Osteoblast (primary cell): ENCODE measurements at places on chromosomes 6 and 20.

- DNase-seq, result no peak
Measured at GRCh38 chr6:1770435-1770843, 160.7 kb downstream of the FOXC1 start.

DNA sequence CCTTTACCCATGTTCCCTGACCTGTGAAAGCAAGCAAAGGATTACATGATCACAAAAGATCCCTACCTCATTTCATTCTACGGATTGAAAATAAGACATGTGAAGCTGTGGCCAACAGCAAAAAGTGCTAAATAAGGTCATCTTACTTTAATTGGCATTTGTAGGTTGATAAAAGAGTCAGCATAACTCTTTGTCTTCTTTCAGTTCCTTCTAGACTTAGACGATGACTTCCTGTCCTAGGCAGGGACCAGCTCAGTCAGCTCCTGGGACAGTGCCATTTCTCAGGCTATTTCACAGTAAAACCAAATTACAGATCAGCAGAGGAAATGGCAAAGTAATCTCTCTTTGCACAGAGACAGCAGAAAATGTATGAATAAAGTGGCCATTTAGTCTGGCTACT, 480.7 kb downstream of the RFPL4B start:
- DNase-seq, result no peak

DNA sequence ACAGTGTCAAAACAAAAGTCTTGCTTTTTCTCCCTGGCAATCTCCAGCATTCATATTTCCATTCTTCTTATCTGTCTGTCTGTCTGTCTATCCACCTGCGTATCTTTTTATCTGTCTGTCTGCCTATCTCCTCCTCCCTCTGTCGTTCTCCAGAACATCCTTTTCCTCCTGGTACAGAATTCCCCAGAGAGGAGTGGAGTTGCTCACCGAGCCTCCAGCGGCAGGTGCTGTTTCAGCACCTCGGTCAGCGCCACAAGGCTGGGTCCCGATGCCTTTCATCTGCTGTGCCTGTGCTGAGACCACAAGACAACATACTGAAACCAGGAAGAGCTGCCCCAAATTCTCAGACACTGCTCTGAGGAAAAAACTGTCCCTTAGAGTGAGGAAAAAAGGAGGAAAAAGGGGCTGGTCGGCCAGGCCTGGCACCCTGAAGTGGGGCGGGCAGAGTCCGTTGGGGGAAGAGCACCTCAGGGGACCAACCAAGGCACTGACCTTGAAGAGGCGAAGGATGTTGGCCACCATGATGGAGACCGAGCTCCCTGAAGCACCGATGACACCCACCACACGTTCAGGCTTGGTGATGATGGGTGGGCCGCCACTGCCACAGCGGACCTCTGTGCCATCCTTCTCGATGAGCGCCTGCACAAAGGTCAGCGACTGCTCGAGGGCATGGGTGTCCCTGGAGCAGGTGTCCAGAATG, 13.3 kb downstream of the GRM4 start:
- DNase-seq, result no peak

DNA sequence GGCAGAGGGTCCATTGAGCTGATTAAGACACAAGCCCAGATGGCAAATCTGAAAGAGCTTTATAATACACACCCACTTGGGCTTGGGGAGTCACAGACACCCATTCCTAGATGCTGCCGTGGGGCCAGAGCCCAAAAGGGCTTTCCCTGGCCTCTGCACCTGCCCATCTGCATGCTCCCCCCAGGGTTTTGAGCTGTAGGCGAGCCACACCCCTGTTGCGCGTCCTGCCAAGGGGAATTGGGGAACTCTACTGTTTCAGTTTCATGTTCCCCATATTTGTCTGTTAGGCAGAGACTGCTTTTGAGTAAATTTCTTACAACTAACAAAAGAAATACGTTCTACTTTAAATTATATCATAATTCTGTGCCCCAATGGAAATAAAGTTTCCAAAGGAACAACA, 52.9 kb upstream of the FNDC1 start:
- DNase-seq, result no peak

GRCh38 chr6:53715434-53715833, 49.9 kb upstream of the KLHL31 start:
- no peak for DNase-seq

DNA sequence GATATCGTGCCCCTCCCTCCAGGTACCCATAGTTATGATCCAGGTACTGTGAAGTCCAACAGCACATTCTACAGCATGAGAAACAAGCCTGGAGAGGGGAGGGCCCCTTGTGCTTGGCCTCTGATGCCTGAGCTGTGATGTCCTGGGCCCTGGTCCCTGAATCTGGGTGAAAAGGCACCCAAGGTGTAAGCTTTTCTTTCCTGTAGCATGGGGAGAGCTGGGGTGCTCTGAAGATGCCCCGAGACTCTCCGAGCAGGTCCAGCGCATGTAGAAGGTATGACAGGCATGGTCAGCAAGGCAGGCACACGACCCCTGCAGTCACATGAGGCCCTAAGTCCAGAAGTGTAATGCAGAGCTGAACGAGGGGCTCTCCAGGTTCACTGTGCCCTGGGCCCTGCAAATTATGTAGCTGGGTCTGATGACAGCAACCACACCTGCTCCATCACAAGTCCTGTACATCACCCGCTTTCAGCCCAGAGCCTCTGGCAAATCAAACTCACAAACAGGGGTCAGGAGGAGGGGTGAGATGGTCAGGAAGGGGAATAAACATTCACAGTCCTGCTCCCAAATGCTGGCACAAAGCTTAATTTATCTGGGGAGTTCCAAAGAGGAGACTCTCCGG, 1.8 kb upstream of the CTSZ start:
- peak; percentile 69 for DNase-seq

- DNase-seq, result peak; percentile 94
Measured at GRCh38 chr6:39929733-39930461, 4.4 kb downstream of the MOCS1 start.

DNA sequence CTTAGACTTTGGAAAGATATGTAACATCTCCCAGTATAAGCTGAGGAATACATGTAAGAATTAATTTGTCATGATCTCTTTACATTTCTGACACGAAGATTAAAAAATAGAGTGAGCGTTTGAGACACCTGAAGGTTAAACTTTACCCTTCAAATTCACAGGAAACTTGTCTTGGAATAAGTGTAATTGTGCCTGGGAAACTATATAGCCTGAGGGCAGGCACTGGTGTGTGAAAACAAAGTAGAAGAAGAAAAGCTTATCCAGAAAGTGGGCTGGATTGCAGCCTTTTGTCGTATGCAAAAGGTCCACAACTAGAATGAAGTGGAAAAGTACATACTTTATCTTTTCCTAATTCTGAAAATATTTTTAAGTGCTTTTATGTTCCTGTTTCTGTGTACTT, 275.7 kb upstream of the TCF21 start:
- no peak for DNase-seq

GRCh38 chr20:39554341-39554740, 592.2 kb downstream of the DHX35 start:
- DNase-seq, result no peak

DNA sequence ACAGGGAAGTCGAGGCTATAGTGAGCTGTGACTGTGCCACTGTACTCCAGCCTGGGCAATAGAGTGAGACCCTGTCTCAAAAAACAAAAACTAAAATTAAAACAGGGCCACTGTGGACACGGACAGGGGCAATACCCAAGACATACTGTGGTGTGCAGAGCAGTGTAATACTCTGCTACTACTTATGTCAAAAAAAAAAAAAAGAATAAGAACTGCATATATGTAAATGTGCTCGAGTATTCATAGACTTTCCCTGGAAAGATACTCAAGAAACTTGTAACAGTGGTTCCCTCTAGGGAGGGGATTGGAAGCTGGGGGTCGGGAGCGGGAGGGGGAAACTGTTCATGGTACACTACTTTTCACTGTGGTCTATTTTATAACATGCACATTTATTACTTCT, 15.9 kb downstream of the SPDEF start:
- DNase-seq, result no peak

DNA sequence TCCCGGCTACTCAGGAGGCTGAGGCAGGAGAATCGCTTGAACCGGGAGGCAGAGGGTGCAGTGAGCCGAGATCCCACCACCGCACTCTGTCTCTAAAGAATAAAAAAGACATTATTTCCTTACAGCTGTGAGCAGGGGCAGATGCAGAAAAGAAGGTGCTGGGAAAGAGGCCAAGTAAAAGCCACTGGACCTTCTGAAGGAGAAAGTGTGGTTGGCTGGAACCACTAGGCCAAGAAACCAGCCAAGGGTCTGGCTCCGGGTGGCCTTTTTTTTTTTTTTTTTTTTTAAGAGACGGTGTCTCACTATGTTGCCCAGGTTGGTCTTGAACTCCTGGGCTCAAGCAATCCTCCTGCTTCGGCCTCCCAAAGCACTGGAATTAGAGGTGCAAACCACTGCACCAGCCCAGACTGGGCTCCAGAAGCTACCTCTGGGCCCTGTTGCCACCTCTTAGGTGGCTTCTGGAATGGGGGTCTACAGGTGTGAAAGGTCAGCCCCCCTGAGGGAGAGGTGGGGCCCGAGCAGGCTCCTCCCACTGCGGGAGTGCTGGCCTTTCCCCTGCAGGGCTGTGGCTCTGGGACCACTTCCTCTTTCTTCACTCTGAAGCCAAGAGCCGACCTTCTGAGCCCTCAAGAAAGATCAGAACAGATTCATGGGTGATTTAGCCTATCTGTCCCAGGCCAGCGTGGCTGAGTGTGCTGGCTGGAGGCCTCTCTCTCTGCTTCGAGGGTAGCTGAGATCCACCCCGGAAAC, at the start of gene FGD2:
TSS of gene FGD2 (plus strand) at position 595 of the 750 bp plus-strand sequence. CDS start 163 bp downstream, outside the sequence.
- DNase-seq, result no peak

GRCh38 chr20:5843054-5843592, 92.9 kb downstream of the SHLD1 start:
- peak; percentile 27 for DNase-seq

DNA sequence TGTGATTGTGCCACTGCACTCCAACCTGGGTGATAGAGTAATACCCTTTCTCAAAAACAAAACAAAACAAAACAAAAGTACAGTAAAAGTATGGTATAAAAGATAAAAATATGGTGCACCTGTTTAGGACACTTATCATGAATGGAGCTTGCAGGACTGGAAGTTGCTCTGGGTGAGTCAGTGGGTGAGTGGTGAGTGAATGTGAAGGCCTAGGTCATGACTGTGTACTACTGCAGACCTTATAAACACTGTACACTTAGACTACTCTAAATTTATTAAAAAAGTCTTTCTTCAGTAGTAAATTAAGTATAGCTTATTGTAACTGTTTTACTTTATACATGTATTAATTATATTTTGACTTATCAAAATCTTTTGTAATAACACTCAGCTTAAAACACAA, 46.0 kb downstream of the ZFP64 start:
- DNase-seq, result no peak

- no peak for DNase-seq
Measured at GRCh38 chr20:57819691-57820380, 110.0 kb upstream of the PMEPA1 start.

GRCh38 chr6:30915591-30915946, 1.5 kb downstream of the VARS2 start:
- peak; percentile 98 for DNase-seq

GRCh38 chr6:169990095-169991030, 238.9 kb downstream of the ERMARD start:
- peak; percentile 71 for DNase-seq

GRCh38 chr20:4056880-4057279, 41.5 kb upstream of the RNF24 start:
- DNase-seq, result no peak

- DNase-seq, result no peak
Measured at GRCh38 chr6:35397806-35398418, 54.2 kb upstream of the FANCE start.

DNA sequence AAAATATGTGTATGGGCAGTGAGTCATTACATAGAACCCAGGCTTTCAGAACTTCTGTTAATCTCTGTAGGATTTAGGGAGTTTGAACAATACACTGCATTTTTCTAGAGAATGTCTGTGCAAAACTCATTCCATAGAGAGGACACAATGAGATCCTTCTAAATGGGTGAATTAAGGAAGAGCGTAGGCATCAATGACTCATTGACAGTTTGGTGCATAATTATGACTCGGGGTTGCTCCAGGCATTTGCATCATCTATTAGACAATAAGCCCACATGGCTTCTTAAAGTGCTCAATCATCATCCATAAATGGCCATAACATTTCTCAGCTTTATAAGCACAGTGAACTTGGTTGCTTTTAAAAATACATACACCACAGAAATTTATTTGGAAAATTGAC, 625.5 kb downstream of the CDH26 start:
- DNase-seq, result no peak

DNA sequence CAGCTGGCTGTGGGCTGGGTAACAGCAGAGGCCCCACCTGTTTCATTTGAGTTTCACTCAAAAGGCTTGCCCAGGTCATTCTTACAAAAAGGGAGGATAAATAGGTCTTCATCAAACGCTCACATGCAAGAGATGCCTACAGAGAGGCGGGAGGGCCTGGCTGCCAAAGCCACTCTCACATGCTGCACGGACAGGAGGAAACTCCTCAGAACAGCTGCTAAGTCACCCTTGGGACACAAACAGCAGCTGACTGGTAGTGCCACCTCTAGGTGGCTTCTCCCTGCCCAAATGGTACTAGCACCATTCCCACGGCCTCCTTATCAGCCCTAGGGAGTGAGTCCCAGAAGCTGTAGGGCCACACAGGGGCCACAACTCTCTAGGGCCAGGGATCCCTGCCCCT, 23.8 kb downstream of the SLC22A23 start:
- no peak for DNase-seq

DNA sequence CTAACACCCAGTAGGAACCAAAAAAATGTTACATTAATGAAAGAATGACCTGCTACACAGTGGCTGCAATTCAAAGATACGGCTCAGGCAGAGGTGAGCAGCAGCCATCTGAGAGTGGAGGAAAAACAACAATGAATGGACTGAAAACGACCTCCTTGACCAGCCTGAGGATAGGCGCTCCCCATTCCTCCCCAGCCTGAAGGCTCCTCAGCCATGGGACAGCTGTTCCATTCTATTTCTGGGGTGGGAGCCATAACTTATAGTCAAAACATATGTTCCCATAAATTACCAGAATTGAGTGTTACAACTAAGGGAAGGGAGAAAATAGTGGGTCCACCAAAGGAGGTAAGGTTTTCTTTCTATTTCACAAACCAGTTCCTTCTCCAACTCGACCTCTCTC, 27.2 kb downstream of the FYN start:
- no peak for DNase-seq

GRCh38 chr20:23149623-23150279, 63.6 kb upstream of the CD93 start:
- DNase-seq, result no peak

GRCh38 chr6:89050697-89051096, 29.9 kb upstream of the PNRC1 start:
- DNase-seq, result no peak

GRCh38 chr20:36544134-36545018, 3.1 kb downstream of the MYL9 start:
- DNase-seq, result peak; percentile 98

- DNase-seq, result no peak
Measured at GRCh38 chr20:17671011-17671410, 11.0 kb downstream of the RRBP1 start.
